ENCODE measurements at places on chromosomes 12 and 14.

GRCh38 chr12:19642345-19642744 lies 203.1 kb downstream of the AEBP2 start:
- no peak for DNase-seq

GRCh38 chr14:61542848-61543790 lies 152.2 kb upstream of the HIF1A start:
- no peak for DNase-seq

DNA sequence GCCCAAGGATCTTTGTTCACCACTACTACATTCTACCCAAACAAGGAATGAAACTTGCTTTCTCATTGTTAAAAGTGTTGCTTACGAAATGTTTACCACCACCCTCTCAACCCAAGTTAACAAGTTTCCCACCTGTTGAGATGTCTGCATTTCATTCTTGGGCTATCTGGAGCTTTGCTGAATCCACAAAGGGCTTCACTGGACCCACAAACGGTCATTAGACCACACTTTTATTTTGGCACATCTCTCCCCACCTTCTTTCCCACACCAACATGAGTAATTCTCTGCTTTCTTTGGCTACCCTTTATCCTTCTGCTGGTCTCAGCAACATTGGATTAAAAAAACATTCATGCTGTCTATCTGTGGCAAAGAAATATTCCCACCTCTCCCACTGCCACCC lies 78.0 kb downstream of the TMEM260 start:
- no peak for DNase-seq

DNA sequence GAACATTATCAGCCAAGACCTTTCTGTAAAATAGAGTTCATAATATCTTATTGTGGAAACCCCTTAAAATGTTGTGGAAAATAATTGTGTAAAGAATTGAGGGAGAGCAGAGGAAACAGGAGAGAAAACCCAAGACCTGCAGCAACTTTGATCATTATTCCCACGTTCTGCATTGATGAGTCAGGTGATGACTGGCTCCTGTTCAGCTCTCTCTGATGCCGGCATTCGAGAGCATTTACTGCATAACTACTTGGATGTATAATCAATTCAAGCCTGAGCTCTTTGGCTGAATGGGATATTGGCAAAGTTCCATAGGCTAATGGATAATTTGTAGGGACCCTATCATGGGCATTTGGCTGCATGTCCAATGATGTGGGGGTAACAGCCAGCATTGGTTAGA lies 176.3 kb upstream of the ARID2 start:
- DNase-seq = peak; percentile 36

GRCh38 chr12:53623548-53624385 lies 2.4 kb downstream of the ATF7 start:
- DNase-seq = peak; percentile 39

DNA sequence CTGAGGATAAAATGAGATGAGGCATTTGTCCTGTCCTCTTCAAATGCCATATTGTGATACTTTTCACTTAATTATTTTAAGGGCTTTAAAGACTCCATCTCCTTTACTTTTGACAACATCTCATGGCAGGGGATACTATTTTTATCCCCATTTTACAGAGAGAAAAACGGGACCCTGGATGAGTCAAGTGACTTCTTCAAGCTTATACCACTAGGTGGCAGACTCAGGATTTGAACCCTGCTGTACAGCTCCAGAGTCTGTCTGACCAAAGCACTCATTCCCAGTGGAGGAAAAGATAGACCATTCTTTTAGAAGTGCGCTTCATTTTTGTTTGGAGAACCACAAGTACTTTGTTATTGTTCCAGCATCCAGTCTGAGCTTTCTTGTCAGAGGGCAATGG lies 1.7 kb upstream of the SMOC1 start:
- peak; percentile 8 for DNase-seq

DNA sequence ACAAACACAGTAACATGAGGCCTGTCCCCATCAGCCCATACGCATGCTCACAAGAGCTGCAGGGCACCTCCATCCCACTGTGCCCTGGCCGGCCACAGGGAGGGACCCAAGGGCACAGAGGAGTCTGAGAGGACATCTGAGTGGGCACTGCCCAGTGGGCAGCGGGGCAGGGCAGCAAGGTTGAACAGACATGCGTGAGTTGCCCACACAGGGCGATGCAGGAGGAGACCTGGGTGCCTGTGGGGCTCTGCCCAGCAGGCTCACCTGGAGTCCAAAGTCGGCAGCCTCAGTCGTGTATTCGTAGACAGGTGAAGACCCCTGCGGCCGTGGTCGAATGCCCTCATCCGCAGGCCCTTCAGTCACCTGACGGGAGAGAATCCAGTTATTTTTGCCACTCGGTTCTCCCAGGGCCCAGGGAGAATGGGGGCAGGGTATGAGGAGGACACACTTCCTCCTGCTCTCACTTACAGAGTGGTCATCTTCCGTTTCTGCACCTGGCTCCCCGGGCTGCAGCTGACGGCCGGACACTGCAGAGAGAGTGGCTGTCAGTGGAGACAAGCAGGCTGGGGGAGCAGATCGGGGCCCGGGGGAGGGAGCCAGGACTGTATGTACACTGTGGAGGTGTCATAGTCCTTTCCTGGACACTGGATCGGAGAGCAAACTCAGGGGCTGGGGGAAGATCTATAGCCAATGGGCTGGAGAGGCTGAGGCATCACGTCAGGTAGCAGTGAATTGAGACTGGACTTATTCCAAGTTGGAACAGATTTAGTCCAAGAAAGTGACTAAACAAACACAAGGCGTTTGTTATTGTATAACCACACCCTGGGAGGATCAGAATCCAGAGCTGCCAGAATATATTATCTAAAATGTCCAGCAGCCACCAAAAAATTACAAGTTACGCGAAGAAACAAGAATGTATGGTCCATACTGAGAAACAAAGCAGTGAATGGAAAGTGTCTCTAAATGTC lies 20.7 kb downstream of the AHNAK2 start:
- DNase-seq = no peak

DNA sequence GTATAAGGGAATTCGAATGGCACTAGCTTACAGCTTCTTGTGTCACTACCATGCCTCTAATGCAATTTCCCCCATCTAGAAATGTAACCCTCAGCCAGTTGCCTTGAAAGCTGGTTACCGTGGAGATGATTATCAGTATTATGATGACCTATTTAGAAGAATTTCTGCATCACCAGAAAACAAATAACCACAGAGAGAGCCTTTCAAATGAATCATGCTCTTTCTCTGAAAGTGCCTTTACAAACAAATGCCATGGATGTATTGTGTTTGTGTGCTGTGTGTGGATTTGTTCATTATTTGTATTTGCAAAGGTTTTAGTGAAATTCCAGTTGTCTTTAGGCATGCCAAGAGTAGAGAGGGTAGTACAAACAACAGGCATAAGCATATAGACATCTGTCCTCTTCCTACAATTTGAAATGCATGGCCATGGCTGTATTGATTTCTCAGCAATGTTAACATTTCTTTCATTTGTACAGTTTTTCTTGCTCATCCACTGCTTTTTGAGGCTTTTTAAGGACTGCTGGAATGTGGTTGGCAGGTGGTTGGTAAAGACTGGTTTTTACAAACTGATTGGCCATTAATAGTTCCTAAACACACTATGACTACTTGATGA lies 266.5 kb downstream of the PAWR start:
- DNase-seq = peak; percentile 93
